ENCODE measurements at places on chromosomes 13 and 19. TPM values are rescaled to one million over a fixed set of nuclear protein-coding genes. Genes with fewer than 3 reads are reported as not detected.

EPS8L1 gene
- total RNA-seq, result 1.2 TPM

CEACAM4 gene
- total RNA-seq, result not detected

CCDC70 gene
- total RNA-seq, result not detected

TEKTIP1 gene
- not detected for total RNA-seq

ZNF30 gene
- total RNA-seq, result 4.8 TPM

ZNF613 gene
- total RNA-seq, result 4.1 TPM

IL17D gene
- total RNA-seq, result 1.3 TPM

C2CD4C gene
- not detected for total RNA-seq

ZNF256 gene
- 5.2 TPM for total RNA-seq

JAK3 gene
- total RNA-seq, result 189 TPM

SH2D3A gene
- 27.8 TPM for total RNA-seq

ZNF835 gene
- 3.4 TPM for total RNA-seq

SLC17A7 gene
- 0.08 TPM for total RNA-seq

UHRF1 gene
- total RNA-seq, result 173 TPM

IFT88 gene
- 2.8 TPM for total RNA-seq

KLC3 gene
- not detected for total RNA-seq

SLC25A23 gene
- total RNA-seq, result 11.9 TPM

SOX1 gene
- 0.16 TPM for total RNA-seq

ADPRHL1 gene
- total RNA-seq, result 0.81 TPM

ZNF99 gene
- total RNA-seq, result not detected

CCL25 gene
- not detected for total RNA-seq

ZGLP1 gene
- 10.1 TPM for total RNA-seq

KLF12 gene
- total RNA-seq, result 12.3 TPM

KIR3DL1 gene
- not detected for total RNA-seq

CASP14 gene
- not detected for total RNA-seq

ISOC2 gene
- total RNA-seq, result 65.1 TPM
